ENCODE measurements at places on chromosomes 11 and 22.

DNA sequence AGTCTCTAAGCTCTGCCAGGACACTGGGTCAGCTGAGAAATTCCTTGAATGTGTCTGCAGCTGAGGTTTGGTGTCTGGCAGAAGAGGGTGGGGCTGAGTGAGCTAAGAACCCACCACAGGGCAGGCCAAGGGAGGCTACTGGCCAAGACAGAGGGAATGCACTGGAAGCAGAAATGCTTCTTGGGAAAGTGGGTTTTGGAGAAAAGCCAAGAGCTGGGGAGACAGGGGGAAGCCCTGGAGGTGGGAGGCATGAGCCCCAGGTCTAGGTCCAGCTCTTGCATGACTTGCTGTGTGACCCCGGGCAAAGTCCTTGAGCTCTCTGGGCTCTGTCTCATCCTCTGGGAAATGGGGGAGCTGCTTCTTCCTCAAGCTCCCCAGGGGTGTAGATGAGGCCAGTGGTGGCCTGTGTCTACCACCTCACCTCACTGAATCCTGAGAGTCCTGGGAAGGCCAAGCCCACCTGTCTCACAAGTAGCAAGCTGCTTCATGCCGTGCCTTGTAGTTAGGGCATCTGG is 2.3 kb downstream of the MMP11 start:
- peak; percentile 29 for DNase-seq

GRCh38 chr11:45997599-45997998 is 75.1 kb downstream of the LARGE2 start:
- DNase-seq, result no peak

- peak; percentile 48 for DNase-seq
These were observed 19.2 kb upstream of the TALDO1 start for GRCh38 chr11:727859-728748.

- no peak for DNase-seq
These were observed 304.2 kb downstream of the INSC start for GRCh38 chr11:15418921-15419320.

- no peak for DNase-seq
These were observed 596.0 kb downstream of the INSC start for GRCh38 chr11:15710580-15711275.

- DNase-seq, result no peak
These were observed 22.0 kb upstream of the MS4A6A start for GRCh38 chr11:60204922-60205321.

DNA sequence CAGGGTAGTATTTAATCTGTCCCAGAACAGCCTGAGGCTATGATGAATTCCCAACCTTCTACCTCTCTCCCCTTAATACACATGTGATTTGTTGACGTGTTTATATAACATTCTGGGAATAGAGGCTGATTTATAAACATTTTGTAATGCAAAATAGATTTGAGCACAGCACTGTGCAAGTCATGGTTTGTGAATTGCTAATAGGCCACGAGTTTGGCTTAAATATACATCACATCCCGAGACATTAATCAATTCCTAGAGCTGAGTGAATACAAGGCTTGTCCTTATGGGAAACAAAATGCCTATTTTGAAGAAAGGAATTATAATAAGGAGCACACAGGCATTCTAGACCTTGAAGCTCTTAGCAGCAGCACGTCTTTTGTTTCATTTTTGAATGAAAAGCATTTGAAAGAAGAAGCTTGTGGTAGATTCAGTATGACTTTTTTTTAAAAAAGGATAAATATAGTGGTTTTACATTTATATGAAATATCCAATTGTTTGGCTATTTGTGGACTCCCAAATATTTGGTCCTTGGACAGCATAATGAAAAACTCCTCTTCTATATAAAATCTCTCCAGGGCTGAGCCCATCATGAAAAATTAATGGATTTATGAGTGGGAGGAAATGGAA is 116.4 kb downstream of the SLC17A6 start:
- peak; percentile 78 for DNase-seq

GRCh38 chr11:90344546-90344945 is 121.7 kb upstream of the CHORDC1 start:
- no peak for DNase-seq

- DNase-seq, result no peak
These were observed 11.9 kb downstream of the FAM83F start for GRCh38 chr22:40006641-40007040.

- no peak for DNase-seq
These were observed 1014.1 kb upstream of the RAG2 start for GRCh38 chr11:37612146-37612545.

- no peak for DNase-seq
These were observed 27.2 kb downstream of the OR2AT4 start for GRCh38 chr11:75069473-75069872.

- DNase-seq, result no peak
These were observed 357.2 kb downstream of the TMEM135 start for GRCh38 chr11:87394924-87395323.

- DNase-seq, result no peak
These were observed 28.2 kb downstream of the TPBGL start for GRCh38 chr11:75268626-75269366.

DNA sequence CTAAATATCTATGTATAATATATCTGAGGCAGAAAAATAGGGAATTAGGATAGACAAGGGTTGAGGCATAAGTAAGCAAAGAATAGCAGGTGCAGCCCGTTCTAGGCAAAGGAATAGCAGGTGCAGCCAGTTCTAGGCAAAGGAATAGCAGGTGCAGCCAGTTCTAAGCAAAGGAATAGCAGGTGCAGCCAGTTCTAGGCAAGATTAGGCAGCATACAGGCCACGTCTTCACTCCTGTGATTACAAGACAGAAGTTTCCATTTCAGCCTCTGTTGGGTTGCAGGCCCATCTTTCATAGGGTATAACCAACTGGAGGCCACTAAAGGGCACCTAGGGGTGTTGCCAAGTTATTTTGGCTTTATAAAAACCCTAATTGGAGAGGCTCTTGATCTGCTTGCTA is 28.8 kb upstream of the CHORDC1 start:
- DNase-seq, result no peak

DNA sequence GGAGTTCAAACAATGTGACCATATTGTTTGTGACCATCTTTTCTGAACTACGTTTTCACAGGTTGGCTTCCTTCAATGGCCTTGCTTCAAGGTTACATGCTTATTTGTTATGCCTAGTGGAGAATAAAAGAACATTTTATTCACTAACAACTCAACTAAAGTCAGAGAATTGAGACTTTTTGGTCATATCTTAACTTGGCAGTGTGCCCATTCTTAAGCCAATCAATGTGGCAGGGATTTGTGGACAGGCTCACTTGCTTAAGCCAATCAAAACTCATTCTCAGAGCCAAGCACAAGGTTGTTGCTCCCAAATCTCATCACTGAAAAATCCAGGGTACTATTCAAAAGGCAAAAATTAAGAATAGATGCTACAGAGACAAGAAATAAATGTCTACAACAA is 455.8 kb upstream of the FAT3 start:
- DNase-seq, result no peak

GRCh38 chr11:115528225-115528624 is 24.0 kb upstream of the CADM1 start:
- peak; percentile 17 for DNase-seq

DNA sequence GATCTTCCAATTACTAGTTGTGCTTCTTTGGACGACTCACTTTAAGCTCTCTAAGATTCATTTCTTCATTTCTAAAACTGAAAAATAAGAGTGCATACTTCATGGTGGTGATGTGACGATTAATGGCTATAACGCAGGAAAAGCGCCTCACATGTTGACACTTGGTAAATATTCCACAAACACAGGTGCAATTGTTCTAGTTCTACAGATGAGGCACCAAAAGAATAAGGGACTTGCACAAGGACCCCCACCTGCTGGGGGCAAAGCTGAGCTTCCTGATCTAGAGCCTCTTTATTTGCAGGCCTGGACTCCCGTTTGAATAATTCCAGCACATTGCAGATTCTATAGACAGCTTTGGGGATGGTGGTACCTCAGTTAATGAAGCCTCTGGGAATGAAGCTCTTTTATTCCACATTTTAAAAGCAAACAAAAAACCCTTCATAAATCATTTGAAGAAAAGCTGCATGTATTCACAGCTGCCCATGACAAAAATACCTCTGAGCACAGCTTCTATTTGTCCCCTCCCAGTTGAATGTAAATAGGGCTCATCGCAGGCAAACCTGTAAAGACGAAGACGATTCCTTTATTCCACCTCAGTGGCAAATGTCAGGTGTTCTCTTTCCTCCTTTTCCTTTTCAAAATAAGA is 14.9 kb upstream of the CADM1 start:
- no peak for DNase-seq

DNA sequence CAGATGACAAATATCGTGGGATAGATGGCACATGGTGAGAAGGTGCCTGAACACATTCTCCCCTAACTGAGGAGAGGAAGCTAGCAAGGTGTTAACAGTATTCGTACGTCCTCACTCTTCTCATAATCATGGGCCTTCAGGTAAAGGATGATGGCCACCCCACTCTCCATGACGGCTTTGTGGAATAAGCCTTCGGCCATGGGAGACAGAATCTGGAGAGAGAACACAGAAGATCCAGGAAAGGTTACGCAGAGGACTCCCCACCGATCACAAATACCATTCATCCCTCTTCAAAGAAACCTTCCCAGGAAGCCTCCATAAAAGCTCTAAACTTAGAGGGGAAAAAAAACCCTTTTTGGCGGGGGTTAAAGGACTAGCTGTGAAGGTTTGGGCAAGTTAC is 189.9 kb downstream of the BCR start:
- DNase-seq, result no peak

- DNase-seq, result no peak
These were observed 6.2 kb downstream of the LARGE2 start for GRCh38 chr11:45928535-45929215.

DNA sequence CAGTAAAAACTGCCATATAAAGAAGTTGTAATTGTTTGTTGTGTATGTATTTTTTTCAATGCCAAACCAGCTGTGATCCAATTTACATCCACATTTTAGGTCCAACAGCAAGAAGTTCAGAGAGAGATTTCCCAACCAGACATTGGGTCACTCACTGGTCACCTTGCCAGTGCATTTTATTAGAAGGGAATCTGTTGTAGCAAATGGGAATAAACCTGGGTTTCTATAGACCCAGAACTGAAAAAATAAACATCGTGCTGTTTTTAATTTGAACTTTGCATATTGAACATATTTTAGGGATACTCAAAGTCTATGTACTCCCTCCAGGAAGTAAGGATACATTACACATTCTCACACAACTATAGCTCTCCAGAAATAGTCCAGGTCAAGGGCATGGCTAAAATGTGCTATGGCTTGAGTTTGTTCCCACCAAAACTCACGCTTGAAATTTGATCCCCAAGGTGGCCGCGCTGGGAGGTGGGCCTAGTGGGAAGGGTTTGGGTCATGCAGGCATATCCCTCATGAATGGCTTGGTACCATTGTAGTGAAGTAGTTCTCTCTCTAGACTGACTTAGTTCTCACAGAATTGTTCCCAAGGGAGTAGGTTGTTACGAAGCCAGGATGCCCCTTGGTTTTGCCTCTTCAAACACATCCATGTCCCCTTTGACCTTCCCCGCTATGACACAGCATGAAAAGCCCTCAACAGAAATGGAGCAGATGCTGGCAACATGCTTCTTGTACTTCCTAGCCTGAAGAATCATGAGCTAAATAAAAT is 90.9 kb downstream of the RRAS2 start:
- DNase-seq, result no peak

- DNase-seq, result no peak
These were observed 285.1 kb downstream of the TBC1D22A start for GRCh38 chr22:47047321-47048122.

- no peak for DNase-seq
These were observed 2.0 kb downstream of the BACE1 start for GRCh38 chr11:117313828-117314768.

DNA sequence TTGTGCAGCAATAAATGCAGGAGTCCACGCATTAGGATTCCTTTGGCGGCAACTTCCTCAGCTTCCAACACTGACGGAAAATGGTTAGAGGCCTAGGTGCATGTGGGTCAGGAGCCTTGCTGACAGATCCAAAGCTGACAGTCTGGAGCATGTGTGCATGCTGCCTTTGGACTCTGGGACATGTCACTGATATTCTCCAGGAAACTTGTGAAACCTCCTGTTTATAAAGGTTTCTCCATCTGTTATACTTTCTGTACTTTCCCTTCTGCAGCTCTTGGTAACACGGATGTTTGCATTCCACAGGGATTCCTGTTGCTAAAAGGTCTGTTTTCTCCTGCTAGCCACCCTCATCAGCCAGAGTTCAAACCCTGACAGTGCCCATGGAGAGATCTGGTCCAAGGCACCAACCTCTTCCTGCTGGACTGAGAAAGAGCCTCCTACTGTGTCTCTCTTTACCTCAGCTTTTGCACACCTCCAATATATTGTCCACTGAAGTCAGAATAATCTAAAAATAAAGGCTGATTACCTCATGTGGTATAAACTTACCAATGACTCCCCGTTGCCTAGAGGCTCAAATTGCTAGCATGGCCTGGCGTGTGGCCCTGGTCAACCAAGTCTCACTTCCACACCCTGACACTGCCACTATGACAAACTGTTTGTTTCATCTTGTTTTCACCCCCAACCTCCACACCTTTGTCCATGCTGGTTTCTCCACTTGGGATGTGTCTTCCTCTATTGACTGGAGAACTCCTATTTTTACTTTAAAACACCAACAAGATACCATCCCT is 31.1 kb upstream of the LYVE1 start:
- no peak for DNase-seq

DNA sequence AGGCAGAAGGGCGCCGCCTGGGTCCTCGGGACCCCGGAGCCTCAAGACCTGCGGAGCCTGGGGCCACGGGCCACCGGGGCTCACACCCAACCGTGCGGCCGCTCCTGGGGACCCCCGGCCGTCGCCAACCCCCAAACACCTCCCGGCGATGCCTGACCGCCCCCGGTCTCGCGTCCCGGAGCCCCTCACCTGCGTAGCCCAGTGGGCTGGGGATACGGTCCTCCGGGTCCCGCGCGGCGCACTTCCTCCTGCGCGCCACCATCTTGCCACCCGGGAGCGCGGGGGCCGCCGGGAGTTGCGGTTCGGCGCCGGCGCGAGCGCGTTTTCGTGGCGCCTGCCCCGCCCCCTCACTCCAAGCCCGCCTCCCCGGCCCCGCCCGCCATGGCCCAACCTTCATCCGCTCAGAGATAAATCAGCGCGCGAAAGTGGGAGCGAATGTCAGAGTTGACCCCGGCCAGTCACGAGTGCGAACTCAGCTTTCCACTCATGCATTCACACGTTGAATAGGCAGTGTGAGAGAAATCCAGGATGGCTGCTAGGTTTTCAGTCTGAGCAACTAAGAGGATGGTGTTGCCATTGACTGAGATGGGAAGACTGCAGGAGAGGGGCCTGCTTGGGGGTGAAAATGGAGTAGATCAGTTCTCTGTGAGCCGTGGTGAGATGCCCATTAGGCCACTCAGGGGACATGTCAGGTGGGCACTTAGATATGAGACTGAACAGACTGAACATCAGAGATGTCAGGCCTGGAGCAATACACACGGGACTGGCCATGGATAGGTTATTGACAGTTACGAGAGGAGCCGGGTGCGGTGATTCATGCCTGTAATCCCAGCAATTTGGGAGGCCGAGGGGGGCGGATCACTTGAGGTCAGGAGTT is at the start of gene RRP7A:
Gene RRP7A, minus strand, starts transcription at position 272 of the 877 bp plus-strand sequence. Its CDS starts 10 bp downstream, at position 262.
- DNase-seq, result peak; percentile 63

DNA sequence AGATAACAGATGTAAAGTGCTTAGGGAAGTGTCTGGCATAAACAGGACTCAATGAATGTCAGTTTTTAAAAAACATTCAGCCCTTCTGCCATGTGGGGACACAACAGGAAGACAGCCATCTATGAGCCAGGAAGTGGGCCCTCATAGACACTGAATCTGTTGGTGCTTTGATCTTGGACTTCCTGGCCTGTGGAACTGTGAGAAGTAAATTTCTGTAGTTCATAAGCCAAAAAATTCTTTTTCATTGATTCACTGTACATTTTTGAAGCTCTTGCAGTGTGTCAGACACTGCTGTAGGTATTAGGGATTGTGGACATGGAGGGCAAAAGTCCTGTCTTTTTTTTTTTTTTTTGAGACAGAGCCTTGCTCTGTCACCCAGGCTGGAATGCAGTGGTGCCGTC is 188.6 kb downstream of the HIPK3 start:
- peak; percentile 88 for DNase-seq

All from fibroblast of skin of abdomen (primary cell).